ENCODE measurements at places on chromosomes 16 and 17. TPM values are rescaled to one million over a fixed set of nuclear protein-coding genes. Genes with fewer than 3 reads are reported as not detected.

GRCh38 chr16:85698935-85699558 lies 10.3 kb upstream of the GINS2 start:
- no peak for DNase-seq

GRCh38 chr17:50480854-50481490 lies 2.3 kb downstream of the RSAD1 start:
- no peak for DNase-seq

DNA sequence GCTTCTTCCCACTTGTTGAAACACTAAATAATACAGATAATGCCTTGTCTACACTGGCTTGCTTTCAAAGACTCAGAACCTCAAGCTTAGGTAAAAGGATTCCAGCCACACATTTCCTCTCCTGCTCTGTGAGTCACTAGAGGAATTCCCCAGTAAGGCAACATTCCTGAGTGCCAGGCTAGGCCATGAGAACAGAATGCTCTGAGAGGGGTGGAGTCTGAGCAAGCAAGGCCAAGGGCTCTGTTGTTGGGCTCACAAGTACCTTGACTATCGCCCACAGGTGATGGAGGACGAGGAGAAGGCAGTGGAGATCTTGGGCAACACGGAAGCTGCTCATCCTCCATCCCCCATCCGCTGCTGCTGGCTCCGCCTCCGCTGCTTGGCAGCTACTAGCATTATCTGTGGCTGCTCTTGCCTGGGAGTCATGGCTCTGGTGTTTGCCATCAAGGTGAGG lies 6.7 kb upstream of the PHKG2 start:
- DNase-seq = peak; percentile 70

Gene CD79B
- 1.3 TPM for total RNA-seq

DNA sequence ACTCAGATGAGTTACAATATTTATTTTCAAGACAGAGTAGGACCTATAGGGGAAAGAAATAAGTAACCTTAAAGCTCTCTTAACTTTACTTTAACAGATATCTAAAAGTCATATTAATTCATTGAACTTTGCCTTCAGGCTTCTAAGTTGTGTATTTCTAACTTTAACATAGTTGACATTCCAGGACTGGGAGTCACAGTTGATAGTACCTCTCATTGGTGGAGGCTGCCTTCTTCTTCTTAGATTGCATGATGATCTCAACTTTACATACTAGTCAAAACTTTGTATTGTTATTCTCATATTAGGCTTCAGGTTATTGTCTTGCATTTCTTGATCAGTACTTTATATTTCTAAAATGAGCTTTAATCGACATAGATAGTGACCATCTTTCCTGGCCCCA lies 350.1 kb upstream of the KIF2B start:
- no peak for DNase-seq

Gene DCUN1D3
- total RNA-seq = 13.0 TPM

- DNase-seq = no peak
Measured at GRCh38 chr16:71205482-71206131, 24.9 kb downstream of the HYDIN start.

- DNase-seq = no peak
Measured at GRCh38 chr17:60468371-60468770, 46.1 kb downstream of the CHCT1 start.

DNA sequence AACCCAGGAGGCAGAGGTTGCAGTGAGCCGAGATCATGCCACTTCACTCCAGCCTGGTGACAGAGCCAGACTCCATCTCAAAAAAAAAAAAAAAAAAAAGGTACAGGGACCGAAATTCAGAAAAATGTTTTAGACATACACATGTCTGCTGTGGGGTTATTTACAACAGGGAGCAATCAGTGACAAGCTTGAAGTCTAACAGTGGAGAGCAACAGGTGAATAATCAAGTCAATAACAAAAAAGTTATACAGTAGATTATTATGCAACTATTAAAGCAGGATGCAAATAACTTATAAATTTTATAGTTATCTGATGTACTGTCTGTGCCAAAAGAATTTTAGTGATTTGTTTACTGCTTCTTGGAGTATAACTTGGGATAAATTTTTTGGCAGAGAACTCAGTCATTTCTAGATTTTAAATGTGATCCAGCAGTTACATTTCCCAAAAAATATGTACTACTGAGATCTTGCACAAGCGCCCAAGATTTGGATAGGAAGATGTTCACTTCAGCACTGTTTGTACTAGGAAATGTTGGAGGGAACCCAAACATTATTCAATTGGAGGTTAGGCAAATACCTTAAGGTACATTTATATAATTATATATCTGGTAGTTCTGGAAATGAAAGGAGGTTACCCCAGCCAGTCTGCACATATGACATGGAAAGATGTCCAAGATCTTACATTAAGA lies 34.1 kb downstream of the EEF2K start:
- peak; percentile 26 for DNase-seq

Gene PAM16
- 8.6 TPM for total RNA-seq

DNA sequence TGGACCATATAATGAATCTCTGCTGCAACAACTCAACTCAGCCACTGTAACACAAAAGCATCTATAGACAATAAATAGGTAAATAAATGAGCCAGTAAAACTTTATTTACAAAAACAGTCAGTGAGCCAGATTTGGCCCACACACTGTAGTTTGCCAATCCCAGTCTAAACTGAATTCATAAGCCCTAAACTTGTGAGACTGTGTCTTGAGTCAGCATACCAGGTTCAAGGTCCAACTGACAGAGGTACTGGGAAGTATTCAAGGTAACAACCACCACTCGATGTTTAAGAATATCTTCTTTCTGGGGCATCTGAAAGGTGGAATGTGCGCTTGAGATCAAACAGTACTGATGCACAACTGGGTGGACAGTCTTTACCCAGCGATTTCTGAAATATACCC lies 94.2 kb downstream of the HELZ start:
- DNase-seq = no peak

Gene TBX6
- 0.79 TPM for total RNA-seq

DNA sequence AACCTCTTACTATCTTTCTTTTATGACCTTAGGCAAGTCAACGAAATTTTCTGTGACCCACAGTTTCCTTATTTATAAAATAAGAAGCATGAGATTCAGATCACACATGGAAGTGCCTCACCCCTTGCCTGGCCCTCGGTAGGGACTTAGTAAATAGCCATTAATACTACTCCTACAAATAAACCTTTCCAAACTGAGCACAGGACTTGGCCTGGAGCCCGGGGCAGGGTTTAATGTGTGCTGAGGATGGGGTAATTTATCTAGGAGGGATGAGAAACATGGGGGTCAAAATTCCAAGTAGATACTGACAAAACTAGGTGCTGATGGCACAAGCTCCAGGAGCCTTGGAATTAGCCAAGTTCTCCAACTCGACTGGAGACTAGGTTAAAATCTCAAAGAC lies 35.0 kb downstream of the PITPNC1 start:
- DNase-seq = no peak

Gene UBALD2
- total RNA-seq = 5.4 TPM

Gene MYCBPAP
- total RNA-seq = 1.3 TPM

DNA sequence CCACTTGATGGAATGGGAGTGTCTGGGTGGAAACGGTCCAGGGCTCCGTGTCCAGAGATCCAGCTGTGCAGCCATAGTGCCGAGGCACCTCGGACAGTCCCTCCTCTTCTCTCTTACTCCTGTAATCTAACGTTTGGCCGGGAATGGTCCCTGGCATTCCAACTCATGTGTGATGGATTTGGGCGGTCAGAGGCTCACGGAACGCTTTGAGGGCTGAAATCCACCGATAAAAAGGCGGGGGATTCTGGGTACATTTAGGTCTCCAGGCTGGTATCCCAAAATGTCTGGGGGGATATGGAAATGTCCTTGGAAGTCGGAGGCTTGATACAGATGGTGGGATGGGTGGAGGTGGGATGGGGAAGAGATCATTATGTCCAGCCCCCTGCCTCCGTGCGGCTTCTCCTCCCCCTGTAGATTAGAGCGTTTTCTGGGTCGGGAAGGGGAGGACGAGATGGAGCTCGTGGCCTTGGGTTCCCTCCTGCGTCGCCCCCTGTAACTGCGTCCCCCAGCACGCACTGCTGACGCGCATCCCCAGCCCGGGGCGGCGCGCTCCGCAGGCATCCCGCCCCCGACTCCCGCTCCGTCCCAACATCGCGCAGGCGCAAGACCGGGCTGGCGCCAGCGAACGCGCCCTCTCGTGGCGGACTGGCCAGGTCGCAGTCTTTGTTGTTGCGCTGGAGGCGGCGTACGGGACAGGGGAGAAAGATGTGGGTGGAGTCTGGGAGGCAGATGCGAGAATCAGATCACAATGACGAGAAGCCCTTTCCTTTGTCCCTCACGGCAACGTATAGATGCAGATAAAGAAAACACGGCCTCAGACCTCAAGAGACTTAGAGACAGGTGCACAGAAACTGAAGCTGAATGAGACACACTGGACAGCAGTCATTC lies 4.5 kb upstream of the SGCA start:
- no peak for DNase-seq

- no peak for DNase-seq
Measured at GRCh38 chr17:82831818-82832200, 8.0 kb downstream of the ZNF750 start.

- no peak for DNase-seq
Measured at GRCh38 chr16:69511651-69512050, 54.1 kb upstream of the NFAT5 start.

Gene TEX14
- total RNA-seq = 0.11 TPM

GRCh38 chr17:32802306-32802705 lies 74.6 kb downstream of the MYO1D start:
- DNase-seq = no peak

DNA sequence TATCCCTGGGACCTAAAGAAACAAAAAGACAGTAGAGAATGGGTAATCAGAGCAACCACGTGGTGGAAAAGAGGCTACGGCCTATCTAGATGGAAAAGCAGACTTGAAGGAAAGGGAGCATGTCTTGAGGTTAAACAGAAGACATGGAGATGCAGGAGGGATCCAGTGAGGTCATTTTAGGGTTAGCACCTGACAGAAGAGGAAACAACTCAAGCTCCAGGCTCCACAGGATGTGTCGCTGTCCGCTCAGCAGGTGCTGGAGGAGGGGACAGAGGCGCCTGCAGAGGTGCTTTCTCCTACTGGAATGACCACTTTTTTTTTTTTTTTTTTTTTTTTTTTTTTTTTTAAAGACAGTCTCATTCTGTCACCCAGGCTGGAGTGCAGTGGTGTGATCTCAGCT lies 47.5 kb upstream of the CLEC3A start:
- no peak for DNase-seq

DNA sequence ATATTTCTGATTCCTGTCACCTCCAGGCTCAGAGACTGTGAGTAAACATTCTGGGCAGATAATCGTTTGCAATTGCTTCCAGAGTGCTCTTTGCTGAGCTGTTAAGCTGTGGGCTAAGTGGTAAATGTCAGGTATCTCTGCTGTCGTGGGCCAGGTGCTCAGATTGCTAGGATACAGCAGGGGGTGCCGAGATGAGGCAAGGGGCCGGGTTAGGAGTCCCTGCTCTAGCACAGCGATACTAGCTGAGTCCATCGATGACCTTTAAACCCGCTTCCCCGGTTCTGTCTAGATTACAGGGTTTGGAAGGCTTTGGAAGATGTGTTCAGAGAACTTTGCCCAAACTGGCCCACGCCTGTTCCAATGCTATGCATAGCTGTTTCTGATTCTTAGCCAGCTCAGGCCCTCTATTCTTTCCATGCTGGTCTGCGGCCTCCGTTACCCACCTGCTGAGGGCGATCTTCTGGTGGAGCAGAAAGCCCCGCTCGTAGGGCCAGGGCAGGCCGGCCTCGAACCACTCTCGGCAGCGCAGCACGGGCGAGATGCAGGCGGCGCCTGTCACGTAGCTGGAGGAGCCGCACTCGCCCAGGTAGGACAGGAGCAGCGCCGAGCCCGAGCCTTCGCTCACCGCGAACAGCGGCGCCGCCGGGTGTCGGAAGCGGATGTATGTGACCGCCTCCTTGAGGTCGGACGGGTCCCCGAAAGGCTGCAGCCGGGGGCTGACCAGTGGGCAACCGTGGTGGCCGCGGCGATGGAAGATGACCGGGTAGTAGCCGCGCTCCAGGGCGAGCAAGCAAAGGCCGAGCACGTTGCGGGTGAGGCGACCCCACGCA lies 979 bp downstream of the ABHD15 start:
- DNase-seq = no peak

- no peak for DNase-seq
Measured at GRCh38 chr16:11611871-11612664, 25.3 kb upstream of the LITAF start.

DNA sequence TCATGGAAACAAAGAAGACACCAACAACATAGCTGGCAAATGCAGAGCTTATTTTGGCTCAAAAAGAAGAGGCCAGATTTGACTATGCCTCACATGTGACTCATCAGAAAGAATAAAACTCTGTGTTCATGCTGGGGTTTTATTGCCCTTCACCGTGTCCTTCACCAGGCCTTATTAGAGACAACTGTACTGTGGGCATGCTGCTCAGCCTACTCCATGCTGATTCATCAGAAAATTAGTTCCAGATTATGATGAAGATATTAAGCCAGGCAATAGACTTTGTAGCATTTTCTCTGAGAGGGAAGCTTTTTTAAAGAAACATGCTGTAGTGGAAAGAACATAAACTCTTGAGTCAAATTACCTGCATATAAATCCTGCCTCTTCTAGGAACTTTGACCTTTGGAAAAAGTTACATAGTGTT lies 89.8 kb downstream of the CYB561 start:
- no peak for DNase-seq

- DNase-seq = no peak
Measured at GRCh38 chr16:70258065-70258464, 6.3 kb upstream of the EXOSC6 start.

GRCh38 chr16:6281994-6282393 lies 1050.7 kb upstream of the RBFOX1 start:
- DNase-seq = no peak

- peak; percentile 95 for DNase-seq
Measured at GRCh38 chr17:51259564-51260236, at the start of gene MBTD1. Gene MBTD1, minus strand, starts transcription at chr17:51260049. Its CDS starts 34,888 bp downstream, at chr17:51225161.

Gene CNTD1
- total RNA-seq = 0.37 TPM

Gene RNPS1
- total RNA-seq = 47.5 TPM

- DNase-seq = no peak
Measured at GRCh38 chr16:88317613-88317965, 65.2 kb upstream of the ZNF469 start.

- no peak for DNase-seq
Measured at GRCh38 chr17:9984768-9985167, 79.7 kb upstream of the RCVRN start.

Gene NDUFAF8
- 11.2 TPM for total RNA-seq

Measured in urinary bladder (tissue), 4 donors.